ENCODE measurements at places on chromosomes 12 and 14.

DNA sequence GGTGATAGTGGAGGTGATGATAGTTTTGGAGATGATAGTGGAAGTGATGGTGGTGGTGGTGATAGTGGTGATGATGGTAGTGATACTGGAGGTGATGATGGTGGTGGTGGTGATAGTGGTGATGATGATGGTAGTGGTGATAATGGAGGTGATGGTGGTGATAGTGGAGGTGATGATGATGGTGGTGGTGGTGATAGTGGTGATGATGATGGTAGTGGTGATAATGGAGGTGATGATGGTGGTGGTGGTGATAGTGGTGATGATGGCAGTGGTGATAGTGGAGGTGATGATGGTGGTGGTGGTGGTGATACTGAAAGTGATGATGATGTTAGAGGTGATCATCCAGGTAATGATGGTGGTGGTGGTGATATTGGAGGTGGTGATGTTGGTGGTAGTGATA is 570.0 kb upstream of the TMEM132C start:
- no peak for DNase-seq

DNA sequence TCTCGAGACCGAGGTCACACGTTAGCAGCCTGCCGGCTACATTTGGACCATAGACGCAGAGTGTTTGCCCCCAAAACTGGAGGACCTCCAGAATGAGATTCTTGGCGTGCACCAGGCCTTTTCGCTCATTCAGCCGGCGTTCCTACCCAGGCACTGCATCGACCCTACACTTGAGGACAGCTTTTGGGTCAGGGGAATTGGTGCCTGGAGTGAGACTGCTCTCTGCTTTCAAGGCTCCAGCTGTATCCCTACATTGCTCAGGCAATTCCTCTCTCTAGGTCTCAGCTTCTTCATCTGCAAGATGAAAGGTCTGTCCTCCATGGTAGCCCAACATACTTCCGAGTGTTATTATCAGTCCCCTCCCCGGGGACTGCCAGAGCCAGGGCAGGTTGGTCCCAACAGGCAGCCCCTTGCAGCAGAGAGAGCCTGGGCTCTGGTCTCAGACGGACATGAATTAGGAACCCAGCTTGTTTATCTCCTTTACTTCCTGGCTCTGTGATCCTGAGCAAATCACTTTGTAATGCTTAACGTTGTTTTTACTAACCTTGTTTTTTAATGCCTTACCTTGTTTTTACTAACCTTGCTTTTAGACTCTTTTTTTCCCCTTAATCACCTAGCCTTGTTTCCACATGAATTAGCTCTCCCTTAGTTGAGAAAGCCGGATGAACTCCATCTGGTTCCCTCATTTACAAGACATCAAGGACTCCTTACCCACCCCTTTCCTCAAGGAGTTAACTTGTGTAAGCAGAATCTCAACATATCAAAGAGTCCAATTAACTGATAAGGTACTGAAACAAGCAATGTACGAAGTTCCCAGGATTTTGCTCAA is 892 bp downstream of the TCHP start:
- DNase-seq = peak; percentile 86

GRCh38 chr14:34461334-34462131 is 507 bp downstream of the SPTSSA start:
- DNase-seq = peak; percentile 36

DNA sequence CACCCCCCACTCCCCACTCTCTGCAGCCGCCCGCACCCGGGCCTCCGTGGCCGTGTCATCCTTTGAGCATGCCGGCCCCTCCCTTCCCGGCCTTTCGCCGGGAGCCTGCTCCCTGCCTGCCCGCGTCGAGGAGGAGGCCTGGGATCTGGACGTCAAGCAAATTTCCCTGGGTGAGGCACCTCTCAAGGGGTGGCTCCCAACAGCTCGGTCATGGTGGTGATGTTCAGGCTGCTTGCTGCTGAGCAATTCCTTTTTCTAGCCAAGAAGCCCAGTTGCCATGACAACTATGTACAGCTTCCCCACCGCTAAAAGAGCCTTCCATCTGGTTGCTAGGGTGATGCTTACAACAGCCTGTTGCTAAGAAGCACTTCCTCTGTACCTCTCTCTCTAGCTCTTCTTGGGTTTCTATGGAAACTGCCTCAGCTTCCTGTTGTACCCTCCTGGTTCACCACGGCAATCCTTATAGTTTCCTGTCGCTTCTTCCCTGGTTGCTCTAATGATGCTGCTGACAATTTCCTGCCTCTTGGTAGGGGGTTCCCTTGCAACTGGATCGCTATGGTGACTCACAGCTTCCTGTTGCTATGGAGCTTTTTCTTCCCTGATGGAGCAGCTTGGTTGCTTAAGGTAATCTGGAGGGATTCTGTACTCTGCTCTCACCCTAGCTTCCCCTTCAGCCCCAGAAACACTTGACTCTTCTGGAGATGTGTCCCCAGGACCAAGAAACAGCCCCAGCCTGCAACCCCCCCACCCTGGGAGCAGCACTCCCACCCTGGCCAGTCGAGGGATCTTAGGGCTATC is 11.0 kb downstream of the ZNF219 start:
- no peak for DNase-seq

DNA sequence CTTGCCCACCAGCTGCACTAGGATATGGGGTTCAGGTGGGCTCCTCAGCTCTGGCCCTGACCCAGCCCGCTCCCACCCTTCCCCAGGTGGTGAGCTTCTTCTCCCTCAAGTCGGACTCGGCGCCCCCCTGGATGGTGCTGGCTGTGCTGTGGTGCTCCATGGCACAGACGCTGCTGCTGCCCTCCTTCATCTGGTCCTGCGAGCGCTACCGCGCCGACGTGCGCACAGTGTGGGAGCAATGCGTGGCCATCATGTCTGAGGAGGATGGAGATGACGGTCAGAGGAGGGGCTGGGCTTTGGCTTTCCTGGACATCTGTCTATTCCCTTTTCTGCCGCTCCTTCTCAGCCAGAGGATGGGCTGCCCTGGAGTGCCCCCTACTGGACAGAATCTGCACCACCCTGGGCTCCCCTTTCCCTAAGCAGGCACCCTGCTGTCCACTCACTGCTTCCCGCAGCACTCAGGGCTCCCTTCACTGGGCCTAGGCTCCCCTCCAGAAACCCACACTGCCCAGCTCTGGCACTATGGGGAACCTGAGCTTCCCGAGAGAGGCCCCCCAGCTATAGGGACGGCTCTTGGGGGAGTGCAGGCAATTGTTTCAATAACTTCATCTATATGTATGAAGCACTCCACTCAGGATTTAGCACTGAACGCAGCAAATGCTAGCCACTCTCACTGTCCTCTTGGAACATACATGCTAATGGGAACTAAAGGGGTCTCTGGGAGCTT is 2.6 kb upstream of the P3H3 start:
- peak; percentile 97 for DNase-seq

DNA sequence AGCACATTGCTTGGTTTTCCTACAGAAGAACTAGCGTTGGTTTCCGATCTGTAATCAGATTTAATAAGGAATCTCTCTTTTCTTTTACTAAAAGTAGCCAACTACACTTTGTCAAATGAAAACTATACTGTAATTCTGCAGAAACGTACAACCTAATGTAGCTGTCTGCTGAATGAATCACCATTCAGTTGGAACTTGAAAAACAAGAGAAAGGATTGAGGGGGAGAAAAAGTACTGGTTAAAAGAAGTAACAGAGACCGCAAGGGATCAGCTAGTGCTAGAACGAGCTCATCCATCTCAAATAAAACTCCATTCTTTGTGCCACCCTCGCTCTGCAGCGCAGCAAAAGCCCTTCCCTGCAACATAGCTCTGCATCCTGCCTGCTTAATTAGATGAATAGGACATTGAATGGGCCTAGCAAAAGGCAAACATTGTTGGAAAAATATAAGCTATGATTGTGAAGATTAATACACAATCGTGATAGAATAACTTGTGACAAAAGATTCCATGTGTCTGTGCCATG is 2.6 kb downstream of the GARIN2 start:
- DNase-seq = no peak

DNA sequence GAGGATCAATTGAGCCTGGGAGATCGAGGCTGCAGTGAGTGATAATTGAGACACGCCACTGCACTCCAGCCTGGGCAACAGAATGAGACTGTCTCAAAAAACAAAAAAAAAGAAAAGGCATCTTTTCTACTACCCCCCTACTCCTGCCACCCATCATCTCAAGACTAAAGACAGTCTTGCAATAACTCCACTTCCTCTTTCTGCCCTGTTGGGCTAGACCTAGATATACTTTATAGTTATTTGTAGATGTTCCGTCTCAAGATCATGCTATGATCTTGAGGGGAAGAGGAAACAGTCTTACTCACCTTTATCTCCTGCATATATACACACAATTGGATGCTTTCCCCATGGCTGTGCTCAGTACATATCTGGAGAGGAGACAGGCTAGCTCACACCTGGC is 12.1 kb upstream of the ESPL1 start:
- DNase-seq = no peak

DNA sequence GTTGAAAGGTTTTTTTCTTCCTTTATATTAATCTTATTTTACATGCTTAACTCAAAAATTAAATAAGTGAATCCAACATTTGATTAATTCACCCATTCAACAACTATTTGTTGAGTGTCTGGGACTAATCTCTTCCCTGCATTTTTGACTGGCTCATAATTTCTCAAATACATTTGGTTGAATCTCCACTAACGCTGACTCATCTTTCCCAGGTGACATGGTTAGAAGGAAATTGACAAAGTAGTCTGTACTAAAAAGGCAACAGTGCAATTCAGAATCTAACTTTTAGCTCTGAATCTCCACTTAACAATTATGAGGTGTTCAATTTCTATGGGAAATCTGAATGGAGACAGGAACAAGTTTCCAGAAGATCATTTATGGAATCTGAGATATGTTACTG is 88.9 kb downstream of the LIN7A start:
- no peak for DNase-seq

Data from NT2/D1 (cell line).